ENCODE measurements at places on chromosomes 13 and 19.

DNA sequence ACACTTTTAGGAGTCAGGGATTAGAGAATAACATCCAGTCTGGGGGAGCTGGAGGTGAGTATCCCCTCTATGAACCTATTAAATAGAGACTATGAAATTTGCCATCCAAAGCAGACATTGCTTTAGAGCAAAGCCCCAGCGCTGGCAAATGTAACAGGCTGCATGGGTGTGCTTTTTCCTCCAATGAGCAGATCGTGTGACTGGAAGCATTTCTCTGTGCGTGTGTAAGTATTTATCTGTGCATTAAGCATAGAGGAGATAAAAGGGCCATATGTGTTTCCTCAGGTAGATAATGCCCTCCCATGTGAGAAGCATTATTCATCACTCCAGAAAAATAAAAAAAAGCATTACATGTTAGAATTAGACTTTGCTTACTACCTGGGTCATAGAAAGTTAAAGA, 924 bp downstream of the TNFSF13B start:
- no peak for DNase-seq

DNA sequence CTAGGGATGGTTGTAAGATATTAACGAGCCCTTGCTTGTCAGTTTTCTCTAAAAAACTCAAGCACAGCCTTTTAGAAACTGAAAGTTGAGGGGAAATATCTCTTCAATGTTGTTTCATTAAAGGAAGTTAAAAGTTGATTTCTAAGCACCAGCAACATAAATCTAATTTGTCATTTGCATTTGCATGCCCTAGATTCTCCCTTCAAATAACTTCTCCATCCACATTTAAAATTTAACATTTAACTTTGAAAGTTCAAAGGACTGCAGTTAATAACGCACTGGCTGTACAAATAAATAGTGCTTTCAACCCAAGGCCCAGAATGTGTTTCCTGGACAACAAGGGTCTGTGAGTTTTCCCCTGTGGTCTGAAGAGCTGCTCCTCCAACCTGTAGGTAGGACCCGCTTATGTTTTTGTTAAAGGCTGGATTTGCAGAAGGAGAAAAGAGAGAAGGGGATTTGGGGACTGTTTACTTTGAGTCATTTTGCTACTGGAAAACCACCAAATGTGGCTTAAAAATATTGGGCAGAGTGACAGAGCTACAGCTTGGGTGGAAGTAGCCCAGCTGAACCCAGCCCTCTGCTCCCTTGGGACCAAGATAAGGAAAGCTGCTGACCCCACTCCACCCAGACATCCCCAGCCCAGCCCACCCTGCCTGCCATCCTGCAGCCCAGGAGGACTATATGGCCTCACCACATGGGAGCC, 39.8 kb downstream of the TNFRSF19 start:
- DNase-seq = no peak

DNA sequence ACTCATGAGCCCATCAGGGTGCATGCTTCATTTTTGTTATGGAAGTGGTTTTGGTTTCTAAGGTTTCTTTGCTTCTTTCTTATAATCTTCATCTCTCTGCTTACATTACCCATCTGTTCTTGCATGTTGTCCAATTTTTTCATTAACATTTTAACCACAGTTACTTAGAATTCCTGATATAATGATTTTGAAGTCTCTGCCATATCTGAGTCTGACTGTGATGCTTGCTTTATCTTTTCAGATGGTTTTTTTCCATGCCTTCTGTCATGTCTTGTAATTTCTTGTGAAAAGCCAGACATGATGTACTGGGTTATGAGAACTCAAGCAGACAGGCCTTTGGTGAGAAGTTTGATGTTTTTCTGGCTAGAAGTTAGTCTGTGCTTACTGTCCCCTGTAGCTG, 8.0 kb upstream of the ARGLU1 start:
- DNase-seq = no peak

DNA sequence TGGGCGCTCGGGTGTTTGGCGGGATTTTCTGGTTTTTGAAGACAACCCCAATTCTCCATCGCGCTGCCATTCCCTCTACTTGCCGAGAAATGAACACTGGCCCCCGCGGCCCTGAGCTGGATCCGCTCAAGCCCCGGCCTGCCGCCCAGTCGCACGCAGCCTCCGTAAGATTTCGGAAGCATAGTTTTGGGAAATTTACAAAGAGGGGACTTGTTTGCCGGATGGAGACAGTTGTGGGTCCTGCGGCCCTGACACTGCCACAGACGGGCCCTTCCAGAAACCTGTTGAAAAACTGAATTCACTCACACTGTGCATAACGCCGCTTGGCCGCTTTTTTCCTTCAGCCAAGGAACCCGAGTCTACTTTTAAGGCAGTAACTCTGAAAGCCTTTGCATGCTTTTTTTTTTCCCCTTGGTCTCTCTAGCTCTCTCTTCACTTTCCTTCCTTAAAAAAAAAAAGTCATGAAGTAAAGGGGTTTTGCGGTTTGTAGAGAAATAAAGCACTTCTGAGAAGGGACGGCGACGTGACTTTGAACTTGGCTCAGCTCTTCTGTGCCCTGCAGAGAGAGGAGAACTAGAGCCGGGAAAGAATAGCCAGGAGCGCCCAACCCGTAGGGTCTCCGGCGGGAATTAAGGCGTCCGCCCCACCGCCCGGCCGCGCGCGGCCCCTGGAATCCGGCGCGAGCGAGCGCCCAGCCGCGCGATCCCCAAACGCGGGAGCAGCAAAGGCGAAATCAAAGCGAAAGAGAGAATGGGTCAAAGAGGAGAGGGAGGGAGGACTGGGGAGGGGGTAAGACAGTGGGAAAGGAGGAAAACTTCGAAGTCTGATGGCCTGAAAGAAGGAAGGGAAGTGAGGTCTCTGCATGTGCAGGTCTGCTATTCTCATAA, 3.4 kb upstream of the ZIC2 start:
- no peak for DNase-seq

GRCh38 chr13:77387607-77388200, 60.8 kb upstream of the MYCBP2 start:
- no peak for DNase-seq

GRCh38 chr13:39282400-39282972, 244.2 kb downstream of the NHLRC3 start:
- DNase-seq = no peak

DNA sequence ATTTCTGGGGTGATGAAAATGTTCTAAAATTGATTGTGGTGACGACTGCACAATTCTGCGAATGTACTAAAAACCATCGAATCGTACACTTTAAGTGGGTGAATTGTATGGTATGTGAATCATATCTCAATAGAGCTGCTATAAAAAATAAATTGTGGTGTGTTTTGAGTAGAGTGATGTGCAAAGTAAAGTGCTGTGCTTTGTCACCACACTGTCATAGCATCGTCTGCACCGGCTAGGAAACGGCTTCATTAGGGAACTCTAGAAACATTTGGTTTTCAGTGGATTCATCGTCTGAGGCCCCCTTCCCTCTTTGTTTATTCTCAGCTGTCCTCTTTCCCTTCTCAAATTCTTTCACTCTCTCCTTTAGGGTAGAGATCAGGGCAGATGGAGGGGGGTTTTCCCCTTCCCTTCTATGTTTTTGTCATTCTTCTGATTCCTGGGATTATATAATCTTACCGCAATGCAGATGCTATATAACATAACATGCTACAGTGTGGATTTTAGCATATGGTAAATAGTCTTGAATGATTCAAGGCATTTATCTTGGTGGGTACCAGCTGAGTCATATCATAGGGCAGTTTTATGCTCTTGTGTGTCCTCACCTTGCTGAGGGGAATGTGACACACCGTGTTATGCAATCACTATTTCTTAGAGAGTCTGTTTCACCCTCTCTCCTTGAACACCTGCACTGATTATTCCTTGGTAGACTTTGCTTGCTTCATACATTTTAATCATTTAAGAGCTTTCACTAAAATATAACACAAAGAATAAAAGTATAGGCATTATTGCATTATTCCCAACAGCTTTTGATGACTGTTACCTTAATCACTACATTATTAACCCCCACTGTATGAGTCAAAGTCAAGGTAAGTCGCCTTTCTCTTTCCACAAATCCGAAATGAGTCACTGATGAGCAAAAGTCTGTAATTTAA, 239.4 kb downstream of the DCLK1 start:
- DNase-seq = no peak

DNA sequence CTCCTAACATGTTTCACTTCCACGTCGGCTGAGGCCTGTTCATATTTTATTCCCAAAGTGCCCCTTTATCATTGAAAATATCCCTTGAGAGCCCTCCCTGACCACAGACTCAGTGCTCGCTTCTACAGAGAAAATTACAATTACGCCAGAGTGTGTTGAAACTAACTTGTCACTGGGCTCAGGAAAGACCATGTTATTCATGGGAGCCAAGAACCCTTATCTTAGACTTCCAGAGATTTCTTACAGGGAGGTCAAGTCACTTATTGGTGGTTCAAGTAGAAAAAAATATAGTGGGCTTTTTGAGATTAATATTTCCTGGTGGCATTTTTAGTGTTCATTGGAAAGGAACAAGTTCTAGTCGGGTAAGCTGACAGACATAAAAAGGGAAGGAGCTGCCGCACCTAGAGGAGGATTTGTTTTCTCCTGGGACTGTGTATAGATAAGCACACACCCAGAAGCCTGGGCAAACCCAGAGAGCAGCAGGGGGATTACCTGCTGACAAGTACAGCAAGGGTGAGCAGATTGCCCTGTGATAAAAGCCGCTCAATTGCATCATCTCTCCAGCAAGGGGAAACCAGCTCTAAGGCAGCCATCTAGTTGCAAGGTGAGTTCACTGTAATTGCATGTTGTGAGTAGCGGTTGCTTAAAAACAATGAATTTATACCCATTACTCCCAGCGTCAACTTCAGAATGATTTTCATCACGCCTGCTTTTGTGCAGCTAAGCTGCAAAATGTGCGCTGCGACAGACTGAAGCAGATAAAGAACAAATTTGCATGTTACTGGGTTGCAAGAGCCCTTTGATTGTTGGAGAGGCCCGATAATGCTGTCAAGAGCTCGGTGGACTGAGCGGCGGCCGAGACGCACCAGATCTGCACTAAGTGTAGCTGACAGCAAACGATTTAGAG, 46.2 kb downstream of the DCT start:
- no peak for DNase-seq

DNA sequence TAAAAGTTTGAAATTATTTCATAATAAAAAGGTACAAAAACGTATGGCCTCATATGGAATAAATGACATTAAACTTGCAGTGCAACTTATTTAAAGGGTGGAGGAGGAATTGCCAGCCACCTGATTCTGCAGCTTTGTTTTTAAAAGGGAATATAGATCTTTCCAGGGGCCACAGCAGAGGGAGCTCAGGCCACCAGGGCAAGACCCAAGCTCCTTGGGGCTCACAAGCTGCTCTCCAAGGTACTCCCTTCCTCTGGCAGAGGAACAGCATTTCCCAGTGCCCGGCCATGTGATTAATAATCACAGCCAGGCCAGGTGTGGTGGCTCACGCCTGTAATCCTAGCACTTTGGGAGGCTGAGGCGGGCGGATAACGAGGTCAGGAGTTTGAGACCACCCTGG, 6.2 kb downstream of the ACOD1 start:
- no peak for DNase-seq

GRCh38 chr13:39095500-39095899, 57.2 kb downstream of the NHLRC3 start:
- DNase-seq = no peak

DNA sequence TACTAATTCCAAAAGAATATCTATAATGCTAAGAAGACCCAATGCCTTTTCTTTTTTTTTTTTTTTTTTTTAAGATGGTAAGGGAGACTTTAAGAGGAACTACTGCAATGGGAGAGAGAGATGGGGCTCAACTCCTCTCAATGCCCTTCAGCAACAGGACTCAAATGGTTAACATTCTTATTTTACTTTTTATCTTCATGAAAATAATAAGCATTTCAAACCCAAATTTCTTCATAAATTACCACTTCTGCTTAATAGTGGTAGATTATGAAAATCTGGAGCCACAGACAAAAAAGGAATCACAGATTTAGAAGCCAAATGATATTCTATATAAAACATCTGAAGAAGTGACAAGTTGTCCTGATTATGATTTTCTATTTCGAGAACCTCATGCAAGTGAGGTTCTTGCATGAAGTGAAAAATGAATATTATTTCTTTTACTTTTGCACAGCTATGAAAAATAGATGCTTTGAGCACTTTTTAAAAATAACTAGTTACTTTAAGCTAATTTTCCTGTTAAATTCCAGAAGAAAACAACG, 74.2 kb downstream of the SERP2 start:
- no peak for DNase-seq

DNA sequence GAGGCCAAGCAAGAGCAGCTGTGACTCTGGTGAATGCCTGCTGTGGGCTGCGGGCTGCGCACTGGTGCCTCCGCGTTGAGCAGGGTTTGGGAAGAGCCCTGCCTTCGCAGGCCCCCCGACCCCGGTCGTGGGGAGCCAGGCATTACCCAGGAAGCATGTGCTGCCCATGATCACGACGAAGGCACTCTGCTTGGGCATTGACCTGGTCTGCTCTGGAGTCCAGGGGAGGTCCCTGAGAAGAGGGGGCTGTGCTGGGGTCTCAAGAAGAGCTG, 19.2 kb downstream of the RANBP3 start:
- DNase-seq = no peak

- no peak for DNase-seq
These were observed 23.3 kb downstream of the COMMD6 start for GRCh38 chr13:75514080-75514995.

DNA sequence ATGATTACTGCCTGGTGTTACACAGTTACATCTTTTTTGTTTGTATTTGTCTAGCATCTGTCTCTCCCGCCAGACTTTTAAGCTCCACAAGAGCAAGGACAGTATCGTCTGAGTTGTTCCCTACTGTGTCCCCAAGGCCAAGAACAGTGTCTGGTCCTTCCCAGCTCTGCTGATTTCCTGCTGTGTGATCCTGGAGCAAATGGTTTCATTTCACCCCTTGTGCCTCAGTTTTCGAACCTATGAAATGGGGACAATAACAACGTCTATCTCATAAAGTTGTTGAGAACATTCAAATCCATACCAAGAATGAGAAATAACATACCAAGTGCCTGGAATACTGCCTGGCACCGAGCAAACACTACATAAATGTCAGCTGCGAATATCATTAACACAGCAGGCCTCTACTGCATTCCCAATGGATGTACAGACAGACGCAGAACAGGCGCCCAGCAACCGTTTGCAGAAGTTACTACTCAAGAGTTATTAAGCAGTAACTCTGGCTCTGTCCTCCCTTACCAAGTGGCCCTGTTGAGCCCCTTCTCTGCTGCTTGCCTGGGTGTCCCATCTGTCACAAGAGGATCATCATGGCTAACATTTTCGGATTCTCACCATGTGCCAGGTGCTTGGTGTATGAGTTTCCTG, 11.4 kb downstream of the XRCC1 start:
- DNase-seq = no peak
